ENCODE measurements at places on chromosomes 6 and 20.

- no peak for DNase-seq
Measured at GRCh38 chr20:62697468-62697912, 11.1 kb upstream of the NTSR1 start.

DNA sequence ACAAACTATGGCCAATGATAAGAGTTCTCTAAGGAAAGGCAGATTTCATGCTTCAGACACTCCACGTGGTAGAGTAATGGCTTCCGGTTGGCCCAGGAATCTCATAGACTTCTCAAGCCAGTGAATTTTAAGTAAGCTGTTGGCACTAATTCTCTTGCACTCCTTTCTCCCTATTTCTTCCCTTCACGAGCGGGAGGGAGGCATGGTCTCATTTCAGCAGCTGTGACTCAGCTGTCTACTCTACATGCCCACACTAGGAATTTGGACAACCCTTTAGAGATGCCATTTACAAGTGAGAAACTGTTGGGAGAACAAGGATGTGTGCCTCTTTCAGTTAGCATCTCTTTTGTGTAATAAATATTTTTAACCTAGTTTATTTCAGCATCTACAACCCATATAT, 107.7 kb downstream of the PTPRK start:
- DNase-seq = no peak

GRCh38 chr6:28336284-28337120, 554 bp upstream of the ZSCAN31 start:
- DNase-seq = peak; percentile 72

GRCh38 chr20:19785983-19786285, 27.9 kb downstream of the RIN2 start:
- DNase-seq = no peak

DNA sequence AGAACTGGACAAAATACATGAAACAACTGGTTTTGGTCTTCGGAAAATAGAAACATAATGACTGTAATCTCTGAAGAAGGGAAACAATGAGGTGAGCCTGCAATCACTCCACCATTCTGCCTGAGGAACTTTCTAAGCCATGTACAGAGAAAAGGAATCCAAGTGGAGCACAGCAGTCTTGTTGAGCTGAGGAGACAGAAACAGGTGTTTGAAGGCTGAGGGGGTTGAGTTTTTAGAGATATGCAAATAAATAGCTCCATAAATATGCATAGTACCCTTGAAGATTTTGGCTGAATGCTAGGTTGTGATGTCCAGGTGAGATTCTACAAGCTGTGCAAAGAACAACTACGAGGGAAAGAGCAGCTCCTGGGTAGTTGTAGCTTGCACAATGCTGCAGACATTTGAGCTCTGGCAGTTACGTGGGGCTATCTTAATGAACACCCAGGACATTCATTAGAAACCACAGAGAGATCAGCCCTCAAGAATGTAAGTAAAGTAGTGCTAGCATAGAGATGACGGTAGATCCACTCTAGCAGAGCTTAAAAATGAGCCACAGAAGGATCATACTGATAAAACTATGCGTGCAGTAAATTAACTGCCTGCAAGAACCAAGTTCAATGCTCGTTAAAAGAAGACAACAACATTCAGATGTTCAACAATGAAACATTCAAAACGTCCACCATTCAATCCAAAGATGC, 24.3 kb downstream of the TUBB2B start:
- no peak for DNase-seq

DNA sequence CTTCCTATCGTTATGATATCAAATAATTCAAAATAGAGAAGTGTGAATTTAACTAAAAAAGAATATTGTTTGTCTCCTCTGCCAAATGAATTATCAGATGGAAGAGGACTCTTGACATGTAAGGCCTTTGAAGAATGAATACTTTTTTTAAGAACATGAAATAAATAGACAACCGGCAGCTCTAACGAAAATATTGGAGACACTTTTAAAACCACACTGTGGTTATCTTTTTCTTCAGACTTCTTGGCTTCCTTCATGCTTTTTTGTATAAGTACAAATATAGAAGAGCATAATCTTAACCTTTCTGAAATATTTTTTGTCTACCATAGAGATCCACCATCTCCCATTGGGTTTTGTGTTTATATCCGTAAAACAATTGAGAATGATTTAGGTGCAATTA, 115.2 kb upstream of the SCGN start:
- no peak for DNase-seq

- no peak for DNase-seq
Measured at GRCh38 chr6:11773013-11773412, 5.6 kb downstream of the ADTRP start.

DNA sequence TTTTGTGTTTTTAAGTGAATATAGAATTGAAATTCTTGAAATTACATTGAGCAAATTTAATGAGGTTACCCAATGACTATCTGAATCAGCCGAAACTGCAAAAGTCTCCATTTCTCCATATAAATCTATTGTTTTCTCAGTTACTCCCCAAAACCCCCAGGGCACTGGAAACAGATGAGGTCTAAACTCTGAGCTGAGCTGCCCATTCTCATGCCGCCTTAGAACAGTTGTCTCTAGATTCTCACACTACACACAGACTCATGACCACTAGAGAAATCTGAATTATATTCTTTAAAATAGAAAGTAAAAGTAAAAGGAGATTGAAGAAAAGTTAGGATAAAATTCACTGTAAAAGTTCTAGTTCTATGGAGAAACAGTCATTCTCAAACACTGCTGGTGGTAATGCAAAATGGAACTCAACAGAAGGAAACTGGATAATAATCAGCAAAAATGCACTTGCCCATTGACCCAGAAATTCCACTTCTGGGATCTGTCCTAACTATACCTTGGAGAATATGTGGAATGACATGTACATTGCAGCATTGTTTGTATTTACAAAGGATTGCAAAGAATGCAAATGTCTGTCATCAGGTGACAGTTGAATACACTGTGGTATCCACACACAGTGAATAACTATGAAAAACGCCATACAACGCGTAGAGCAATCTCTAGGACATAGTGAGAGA, 125.5 kb downstream of the IPCEF1 start:
- DNase-seq = no peak

DNA sequence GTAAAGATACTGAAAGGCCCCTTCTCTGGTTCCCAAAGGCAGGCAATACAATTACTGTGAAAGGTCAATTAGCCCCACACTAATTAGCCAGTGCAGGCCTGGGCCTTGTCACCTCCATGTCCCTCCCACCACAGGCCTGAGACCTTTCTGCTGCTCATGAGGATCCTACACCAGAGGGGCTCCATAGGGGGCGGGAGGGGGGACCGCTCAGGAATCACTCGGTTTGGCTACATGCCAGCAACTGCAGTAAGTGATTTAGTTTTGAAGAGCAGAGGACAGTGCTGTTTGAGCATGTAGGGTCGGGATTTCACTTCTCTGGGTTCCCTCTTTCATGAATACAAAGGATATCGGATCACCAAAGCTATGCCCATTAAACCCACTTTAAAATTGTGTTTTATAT, 455.6 kb downstream of the PRKN start:
- DNase-seq = no peak

DNA sequence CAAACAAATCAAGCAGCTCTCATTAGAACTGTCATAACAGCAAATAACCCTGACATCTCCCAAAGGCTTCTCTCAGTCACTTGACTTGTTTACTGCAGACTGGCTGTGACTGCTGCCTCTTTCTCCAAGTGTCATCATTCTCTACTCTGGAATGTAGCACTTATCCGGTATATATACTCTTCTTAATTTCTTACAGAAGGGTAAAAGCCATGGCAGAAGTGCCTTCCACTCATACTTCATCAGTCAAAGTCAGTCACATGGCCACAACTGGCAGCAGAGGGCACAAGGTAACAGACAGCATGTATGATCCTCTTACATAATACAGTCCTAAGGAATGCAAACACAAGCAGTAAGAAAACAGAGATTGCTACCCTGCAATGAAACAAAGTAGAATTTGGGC, 9.3 kb downstream of the NAPB start:
- DNase-seq = no peak

GRCh38 chr6:37392821-37393220, 39.0 kb downstream of the RNF8 start:
- no peak for DNase-seq

GRCh38 chr20:50478162-50478990, 31.8 kb upstream of the PTPN1 start:
- DNase-seq = no peak

DNA sequence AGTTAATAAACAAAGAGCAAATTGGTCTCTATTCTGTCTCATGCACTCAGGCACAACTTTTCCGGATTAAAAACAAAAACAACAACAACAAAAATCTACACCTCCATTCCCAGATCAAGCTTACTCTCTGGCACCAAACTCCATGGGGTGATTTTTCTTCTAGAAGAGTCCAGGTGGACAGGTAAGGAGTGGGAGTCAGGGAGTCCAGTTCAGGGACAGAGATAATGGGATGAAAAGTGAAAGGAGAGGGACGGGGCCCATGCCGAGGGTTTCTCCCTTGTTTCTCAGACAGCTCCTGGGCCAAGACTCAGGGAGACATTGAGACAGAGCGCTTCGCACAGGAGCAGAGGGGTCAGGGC, 437 bp upstream of the HLA-A start:
- DNase-seq = no peak

DNA sequence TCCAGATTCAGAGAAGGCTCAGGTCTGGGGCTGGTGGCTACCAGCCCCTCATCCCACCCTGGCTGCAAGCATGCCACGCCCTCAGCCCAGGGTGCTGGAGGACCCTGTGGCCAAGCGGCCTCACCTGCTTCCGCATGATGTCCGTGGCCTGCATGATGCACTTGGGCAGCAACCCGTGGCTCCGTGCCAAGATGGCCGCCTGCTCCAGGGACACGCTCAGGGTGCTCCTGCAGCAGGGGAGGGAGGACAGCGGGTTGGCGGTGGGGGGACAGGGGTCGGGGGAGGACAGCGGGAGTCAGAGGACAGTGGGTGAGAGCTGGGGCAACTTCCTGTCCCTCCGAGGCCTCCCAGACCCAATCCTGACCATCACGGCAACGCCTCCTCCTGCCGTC, 200.1 kb downstream of the PREX1 start:
- DNase-seq = no peak

DNA sequence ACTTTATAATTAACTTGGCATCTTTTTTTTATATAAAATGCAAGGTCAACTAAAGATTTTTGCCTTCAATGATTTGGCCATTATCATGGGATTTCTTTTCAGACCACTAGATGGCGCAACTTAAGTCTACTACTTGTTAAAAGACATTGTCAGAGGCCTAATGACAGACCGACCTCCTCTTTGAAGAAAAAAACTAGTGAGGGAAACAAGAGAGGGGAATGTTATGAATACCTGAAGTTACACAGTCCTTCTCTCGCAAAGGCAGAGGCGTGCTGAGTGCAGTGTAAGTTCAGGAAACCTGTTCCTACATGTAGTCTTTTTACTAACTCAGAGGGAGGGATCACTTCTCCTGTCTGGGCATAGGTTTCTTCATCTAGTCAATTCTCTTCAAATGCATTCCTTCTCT, 9.3 kb downstream of the TRAPPC3L start:
- peak; percentile 100 for DNase-seq

DNA sequence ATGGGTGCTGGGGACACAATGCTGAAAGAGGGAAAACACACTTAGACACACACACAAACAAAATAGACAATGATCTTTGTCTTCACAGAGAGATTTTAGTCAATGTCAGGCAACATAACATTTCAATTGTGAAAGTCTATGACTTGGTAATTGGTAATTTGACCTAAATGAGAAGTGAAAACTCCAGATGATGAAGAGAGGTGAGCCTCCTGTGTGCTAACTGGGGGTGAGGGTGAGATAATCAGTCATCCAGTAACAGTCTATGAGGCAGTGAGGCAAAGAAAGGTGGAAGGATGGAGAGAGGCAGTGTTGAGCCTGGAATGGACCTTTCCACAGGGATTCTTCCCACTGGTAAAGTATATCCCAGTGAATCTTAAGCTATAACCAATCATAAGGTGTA, 744.2 kb downstream of the MAFB start:
- no peak for DNase-seq

DNA sequence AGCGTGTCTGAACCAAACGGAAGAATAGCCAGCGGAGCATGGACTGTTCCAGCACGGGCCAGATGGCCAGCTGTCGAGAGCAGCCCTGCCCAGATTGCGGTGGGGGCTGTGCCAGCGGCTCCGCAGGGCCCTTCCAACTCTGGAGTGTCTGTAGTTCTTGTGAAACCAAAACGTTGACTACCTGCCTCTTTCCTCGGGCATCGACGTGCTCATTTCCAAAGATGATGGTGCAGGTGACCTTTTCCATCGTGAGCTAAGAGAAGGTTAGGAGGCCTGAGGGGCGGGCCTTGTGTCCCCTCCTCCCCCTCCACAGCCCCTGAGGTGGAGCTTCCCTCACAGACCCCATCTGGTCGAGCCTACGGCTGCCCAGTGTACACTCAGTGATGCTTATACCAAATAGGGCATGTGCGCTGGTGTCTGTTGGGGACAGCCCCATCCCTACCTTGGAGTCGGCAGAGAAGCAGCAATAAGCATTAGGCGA, 12.9 kb upstream of the C20orf144 start:
- peak; percentile 80 for DNase-seq

DNA sequence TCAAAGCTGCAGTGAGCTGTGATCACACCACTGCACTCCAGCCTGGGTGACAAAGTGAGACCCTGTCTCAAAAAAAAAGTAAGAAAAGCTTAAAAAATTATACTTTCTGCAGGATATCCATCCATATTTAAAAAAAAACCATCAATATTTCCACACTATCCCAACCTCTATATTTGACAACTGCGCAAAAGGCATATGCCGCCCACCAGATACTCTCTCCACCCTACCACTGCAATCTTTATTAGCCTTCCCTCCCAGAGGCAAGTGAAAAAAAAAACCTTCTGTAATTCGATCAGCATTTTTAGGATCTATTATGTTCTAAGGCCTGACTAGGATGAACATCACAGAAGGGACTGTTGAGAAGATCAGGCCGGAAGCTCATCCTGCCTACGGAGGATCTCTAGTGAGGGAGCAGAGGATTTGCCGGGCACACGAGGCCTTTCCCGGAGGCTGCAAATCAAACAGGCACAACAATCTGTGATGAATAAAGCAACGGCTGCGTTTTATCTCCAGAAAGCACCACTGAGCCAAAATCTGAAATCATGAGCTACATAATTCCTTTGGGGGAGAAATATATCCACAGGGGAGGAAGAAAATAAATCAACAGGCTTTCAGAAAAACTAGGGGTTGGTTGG, 65.9 kb downstream of the GFOD1 start:
- DNase-seq = no peak

DNA sequence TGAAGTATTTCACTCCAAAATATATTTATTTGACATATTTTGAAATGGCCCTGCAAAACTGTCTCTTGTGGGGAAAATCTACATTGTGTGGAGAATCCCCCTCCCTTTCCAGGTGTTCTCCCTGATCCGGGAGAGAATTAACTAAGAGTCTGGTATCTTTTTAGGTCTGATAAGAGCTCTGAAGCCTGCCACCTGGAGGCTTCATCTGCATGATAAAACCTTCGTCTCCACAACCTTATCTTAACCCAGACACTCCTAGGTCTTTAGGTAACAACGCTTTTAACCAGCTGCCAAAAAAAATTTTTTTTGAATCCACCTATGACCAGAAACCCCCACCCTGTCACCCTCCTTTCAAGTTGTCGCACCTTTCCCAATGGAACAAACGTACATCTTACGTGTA, 43.0 kb downstream of the FAM184A start:
- DNase-seq = no peak

- no peak for DNase-seq
Measured at GRCh38 chr6:163630572-163630971, 216.1 kb downstream of the QKI start.
